ENCODE measurements at places on chromosomes 7 and 10.

GRCh38 chr10:6610647-6611046 lies 30.6 kb upstream of the PRKCQ start:
- no peak for DNase-seq

DNA sequence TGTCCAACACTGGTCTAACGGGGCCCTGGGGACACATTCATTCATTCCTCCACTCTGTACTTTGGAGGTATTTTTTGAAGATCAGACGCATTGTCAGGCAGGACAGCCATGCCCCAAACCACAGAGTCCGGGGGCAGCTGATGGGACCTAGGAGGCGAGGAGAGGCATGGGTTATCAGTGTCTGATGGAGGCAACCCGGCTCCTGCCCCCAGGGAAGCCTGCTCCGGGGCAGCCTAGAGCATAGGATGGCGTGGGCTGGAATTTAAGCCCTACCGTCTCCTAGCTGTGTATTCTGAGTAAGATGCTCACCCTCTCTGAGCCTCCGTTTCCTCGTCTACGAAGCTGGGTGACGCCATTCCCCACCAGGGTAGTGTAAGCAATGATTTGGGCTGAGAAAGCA lies 55.4 kb upstream of the ELN start:
- no peak for DNase-seq

GRCh38 chr7:105820363-105821066 lies 55.9 kb downstream of the ATXN7L1 start:
- no peak for DNase-seq

DNA sequence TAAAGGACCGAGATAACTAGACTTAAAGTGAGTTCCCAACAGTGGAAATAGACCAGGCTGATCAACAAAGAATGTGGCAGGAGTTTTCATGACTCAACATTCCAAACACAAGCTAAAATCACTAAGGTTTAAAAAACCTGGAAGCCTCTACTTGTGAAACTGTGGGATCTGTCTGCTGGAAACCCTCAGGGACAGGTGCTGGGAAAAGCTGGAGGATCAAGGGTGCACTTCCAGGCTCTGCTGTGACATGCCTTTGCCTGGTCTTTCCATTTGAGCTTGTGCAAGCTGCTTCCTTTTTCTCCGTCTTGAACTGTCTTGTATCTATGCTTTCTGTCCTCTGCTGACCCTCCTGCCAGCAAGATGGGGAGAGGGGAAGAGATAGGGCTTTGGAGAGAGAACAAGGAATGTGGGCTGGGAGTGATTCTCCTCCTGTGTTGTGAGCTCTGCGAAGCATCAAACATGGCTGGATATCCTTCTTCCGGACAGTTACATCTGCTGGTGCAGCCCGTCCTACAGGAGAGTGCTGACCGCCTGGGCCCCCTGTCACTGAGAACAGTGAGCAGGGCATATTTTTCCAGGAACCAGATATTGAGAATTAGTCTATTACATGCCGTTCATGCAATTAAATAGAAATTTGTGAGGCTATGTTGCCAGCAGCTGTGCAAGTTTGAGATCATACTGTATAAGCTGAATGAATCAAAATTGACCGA lies 25.5 kb downstream of the ARHGAP22 start:
- DNase-seq = no peak

GRCh38 chr7:37445790-37446189 lies 2.9 kb downstream of the ELMO1 start:
- DNase-seq = no peak

DNA sequence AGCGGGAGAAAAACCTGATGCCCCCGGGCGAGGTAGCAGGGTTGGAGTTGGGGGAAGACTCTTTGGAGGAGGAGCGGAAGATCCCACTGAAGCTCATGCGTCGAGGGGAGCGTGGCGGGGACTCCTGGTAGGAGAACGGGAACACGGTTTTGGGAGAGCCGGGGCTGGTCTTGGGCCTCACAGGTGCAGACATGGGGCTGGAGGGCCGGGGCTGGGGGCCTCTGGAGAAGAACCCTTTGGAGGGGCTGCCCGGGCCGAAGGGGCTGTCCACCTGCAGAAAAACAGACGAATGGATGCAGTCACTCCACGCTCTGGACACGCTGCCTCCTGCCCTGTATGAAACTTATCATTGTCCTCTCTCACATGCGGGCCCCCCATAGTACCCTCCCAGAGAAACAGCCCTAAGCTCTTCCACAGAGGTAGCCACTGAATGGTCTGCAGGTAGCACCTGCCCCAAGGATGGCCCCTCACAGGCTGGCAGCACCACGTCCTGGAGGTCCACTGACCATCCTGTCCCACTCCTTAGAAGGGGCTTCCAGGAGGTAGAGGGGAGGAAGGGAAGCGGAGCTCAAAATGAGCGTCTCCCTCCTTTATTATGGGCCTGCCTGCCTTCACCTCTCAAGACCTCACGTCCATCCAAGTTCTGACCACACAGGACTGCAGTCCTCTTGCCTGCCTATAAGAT lies 95.6 kb downstream of the PRKAG2 start:
- DNase-seq = no peak

GRCh38 chr10:62658516-62658915 lies 146.0 kb upstream of the ADO start:
- DNase-seq = no peak

DNA sequence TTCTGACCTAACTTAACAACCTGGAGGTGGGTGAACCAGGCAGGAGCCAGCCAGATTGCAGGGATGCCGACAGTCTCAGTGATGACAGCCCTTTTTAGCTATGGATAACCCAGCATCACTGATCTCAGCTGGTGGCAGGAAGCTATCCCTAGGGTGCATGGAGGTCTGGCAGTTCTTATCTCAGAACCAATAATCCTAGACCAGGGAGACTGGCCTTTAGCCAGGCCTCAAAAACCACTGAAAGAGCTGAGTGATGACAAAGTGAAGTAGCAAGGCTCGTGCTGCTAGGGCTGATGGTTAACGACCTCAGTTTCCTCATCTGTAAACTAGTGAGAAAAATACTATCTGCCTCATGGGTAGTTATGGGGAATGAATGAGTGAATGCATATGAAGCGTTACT lies 112.5 kb downstream of the RALA start:
- DNase-seq = no peak

DNA sequence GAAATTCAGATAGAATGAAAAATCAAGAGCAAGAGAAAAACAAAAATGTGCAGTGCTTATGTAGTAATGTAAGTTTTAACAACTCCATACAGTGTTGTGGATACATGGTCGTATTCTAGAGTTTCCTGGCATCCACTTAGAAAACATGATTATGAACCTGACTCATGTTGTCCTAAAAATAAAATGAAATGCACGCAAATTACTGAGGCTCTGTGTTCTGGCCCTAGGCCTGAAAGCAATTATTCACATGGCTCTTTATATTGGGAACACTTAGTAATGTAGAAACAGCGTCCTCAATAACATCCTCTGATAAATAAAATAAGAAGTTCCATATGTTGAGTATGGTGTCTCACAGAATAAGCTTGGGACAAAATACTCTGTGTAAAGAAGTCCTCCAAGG lies 200.2 kb upstream of the SEMA3E start:
- no peak for DNase-seq

DNA sequence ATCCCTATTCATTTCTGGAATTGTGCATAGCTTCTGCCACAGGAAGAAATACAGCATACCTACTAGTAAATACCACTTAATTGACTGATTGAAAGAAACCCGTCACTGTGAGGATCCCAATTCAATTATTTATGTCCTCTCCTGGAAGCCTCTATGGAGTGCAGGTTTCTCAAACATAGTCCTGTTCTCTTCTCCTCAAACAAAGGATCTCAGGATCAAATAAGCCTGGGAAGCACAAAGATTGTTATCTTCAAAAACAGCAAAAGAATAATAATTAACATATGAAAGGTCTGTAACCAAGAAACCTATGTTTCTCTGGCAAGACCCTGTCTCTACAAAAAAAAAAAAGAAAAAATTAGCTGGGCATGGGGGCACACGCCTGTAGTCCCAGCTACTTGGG lies 127.3 kb downstream of the KCNMA1 start:
- no peak for DNase-seq

DNA sequence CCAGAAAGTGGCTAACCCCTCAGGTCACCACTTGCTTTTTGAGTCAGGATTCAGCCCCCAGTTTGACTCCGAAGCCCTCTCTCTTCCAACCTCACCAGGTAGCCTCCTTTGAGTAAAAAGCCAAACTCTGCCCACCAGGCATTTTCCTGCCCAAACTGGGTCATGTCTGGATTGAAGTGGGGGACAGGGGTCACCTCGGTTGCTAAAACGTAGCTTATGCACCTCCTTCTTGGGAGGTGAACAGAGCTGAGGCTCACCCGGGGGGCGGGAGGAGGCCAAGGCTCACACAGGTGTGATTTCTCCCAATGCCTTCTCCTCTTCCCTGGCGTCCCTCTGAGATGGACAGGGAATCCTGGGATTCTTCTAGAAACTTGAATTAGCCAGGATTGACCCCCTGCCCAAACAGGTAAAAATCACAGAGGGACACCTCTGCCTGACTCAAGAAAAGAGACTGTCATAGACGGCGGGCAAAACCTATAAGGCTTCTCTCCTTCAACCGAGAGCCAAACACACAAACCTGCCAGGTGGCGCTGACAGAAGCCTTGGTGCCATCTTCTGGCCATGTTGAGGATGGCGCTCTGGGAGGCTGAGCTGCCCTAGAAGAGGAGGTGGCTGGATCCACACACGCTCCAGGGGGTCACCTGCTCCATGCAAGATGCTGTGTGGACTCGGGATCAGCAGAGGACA lies 51.6 kb downstream of the PRLHR start:
- DNase-seq = peak; percentile 47

DNA sequence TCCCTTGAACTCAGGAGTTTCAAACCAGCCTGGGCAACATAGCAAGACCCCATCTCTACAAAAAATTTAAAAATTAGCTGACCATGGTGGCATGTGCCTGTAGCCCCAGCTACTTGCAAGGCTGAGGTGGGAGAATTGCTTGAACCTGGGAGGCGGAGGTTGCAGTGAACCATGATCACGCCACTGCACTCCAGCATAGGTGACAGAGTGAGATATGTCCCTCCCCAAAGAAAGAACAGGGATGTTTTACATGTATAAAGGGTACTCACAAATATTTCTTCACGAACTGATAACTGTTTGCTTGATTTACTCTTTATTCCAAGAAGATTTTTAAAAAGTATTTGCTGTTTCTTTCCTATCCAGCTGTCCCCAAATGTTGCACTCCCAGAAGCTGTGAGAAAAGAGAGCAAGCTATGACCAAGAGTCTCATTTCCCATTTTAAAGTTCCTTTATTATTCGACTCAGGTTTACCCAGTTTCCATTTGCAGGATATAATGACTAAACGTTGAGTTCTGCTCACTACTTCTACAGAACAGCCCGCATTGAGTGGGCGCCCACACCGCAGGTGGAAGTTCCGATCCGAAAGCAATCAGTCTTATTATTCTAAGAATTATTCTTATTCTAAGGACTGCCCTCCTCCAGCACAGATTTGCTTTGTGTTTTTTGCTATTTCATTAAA lies 90.7 kb downstream of the APBB1IP start:
- DNase-seq = no peak

GRCh38 chr7:85306115-85306514 lies 119.3 kb upstream of the SEMA3D start:
- no peak for DNase-seq

GRCh38 chr7:128783143-128783861 lies 7.7 kb upstream of the OPN1SW start:
- DNase-seq = no peak

- no peak for DNase-seq
Observed at GRCh38 chr10:122692744-122693143, 6.9 kb downstream of the C10orf120 start.

GRCh38 chr10:58326967-58327381 lies 7.8 kb upstream of the UBE2D1 start:
- DNase-seq = no peak

DNA sequence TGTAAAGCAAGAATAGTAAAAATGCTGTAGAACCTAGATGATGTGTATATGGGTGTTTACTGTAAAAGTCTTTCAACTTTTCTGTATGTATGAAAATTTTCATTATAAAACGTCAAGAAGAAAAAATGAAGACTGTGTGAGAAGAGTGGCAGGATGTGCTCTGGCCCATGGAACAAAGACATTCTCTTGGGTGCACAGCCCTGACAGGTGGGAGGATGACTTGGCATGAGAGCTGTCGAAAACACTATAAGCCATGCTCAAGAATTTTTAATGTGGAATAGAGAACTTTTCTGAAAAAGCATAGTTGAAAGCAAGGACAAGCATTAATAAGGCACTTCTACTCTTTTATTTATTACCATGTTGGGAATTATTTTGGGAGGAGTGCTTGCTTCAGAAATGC lies 184.1 kb upstream of the PRR15 start:
- DNase-seq = no peak

DNA sequence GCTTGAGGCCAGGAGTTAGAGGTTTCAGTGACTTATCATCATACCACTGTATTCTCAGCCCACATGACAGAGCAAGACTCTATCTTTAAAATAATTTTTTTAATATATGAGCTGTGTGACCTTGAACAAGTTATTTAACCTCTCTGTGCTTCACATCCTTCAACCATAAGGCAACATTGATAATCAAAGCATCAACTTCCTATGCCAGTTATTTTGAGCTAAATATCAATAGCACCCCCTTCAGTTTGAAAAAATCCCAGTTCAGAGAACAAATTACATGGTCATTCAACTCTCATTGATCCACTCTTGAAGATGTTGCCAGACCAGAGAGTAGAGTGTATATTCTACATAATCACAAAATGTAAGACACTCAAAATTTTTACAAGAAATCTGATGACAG lies 53.0 kb downstream of the ASNS start:
- DNase-seq = no peak

DNA sequence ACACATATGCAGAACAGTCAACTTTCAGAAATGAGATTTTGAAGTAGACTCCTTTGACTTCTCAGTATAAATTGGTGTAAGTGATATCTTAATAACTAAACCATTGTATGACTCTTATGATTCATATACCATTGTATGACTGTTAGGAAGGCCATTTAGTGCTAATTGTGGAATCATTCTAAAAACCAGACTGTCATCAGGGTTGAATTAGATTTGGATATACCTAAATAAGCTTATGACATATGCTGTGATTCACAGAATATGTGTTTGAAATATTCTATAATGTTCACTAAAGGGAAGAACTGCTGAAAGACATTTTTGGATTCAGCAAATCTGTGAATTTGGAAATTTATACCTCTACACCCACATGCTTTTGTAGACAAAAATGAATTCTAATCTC lies 438.1 kb downstream of the MDFIC start:
- no peak for DNase-seq

DNA sequence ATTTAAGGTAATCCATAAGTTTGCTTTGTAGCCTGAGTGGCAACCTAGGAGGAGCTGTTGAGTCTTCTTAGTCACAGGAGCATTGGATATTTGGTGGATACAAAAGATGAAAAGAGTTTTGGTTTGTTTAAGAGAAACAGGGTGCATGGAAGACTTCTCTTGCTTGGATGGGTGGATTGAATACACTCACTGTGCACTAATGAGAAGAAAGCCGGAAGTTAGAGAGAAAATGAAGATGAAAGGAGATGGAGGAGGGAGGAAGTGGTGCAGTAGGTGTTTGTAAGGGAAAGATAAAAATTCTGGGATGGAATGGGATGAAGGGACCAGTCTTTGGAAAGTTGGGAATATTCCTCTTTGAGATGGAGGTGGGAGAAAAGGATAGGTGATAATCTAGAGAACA lies 7.7 kb downstream of the MDFIC start:
- no peak for DNase-seq

- DNase-seq = no peak
Observed at GRCh38 chr7:17498230-17498629, 199.8 kb downstream of the AHR start.
